ENCODE measurements at places on chromosomes 7 and 10.

GRCh38 chr7:154433632-154434598 lies 381.7 kb downstream of the DPP6 start:
- DNase-seq = no peak

GRCh38 chr7:22576612-22577469 lies 76.9 kb upstream of the STEAP1B start:
- no peak for DNase-seq

DNA sequence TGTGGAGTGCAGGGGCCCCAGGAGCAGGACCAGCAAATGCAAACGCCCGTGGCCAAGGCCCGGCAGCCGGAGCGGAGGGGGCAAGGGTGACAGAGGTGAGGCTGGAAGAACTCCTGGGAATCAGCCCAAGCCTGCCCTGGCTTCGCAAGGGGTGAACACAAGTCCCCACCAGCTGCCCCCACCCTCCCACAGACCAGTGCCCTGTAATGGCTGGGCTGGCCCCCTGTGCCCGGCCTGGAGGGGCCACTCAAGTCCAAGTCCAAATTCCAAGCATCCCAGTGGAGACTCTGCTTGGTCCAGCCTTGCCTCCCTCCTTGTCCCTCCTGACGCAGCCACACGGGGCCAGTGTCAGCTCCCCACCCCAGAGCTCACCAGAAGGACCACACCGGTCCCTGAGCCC lies 28.0 kb downstream of the MICALL2 start:
- no peak for DNase-seq

DNA sequence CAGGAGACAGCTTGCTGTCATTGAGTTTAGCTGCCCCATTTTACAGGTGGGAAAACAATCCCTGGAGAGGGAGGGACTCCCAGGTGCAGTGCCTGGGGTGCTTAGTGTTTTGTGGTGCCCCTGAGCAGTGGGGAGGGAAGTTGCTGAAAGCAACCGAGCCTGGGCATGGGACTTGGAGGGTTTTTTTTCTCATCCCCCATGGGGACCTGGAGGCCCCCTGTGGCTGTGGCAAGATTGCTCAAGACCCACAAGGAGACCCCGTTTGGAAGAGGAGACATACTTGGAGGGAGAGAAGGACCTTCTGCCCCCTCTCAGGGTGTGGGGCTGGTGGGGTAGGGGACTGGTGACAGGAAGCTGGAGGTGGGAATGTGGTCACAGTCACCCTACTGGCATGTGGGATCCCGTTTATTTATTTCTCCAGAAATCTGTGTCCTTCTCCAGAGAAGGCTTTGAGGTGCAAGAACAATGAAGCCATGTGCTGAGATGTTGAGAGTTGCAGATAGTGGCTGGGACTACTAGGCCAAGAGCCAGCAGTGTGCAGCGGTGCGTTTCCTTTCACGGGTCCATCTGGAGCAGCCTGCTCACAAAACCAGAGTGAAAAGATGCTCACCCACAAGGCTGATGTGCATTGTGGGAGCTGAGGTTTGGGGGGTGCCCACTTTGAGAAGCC lies 21.5 kb downstream of the ZMIZ1 start:
- no peak for DNase-seq

- DNase-seq = no peak
Observed at GRCh38 chr10:35043796-35044344, 46.3 kb downstream of the CUL2 start.

DNA sequence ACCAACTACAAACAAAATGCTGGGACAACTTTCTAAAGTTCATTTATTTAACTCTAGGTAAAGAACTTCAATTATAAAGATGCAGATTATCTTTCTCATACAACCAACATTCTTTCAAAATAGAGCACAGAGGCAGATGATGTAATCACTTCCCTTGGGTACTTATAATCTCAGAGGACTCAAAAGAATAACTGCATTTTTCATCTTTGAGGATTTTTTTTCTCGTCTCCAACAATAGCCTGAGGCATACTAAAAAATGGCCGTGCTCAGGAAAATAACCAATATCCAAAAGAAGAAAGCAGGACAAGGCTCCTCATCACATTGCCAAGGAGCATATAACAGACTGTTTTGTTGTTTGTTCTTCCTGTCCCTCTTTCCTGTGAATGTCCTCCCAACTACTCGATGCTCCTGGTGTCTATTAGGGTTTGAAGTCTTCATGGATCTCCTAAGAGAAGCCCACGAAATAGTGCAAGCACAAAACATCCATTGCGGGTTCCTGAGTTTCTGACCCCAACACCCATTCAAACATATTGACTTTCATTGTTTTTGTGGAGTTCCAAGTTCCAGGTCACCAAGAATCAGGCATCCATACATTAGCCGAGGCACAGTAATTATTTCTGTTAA lies 182.9 kb downstream of the SORCS1 start:
- no peak for DNase-seq

GRCh38 chr10:98246911-98247805 lies 20.8 kb downstream of the LOXL4 start:
- DNase-seq = no peak

- DNase-seq = peak; percentile 35
Observed at GRCh38 chr7:7529328-7529727, 6.3 kb downstream of the COL28A1 start.

- no peak for DNase-seq
Observed at GRCh38 chr7:117248829-117249228, 74.0 kb downstream of the WNT2 start.

DNA sequence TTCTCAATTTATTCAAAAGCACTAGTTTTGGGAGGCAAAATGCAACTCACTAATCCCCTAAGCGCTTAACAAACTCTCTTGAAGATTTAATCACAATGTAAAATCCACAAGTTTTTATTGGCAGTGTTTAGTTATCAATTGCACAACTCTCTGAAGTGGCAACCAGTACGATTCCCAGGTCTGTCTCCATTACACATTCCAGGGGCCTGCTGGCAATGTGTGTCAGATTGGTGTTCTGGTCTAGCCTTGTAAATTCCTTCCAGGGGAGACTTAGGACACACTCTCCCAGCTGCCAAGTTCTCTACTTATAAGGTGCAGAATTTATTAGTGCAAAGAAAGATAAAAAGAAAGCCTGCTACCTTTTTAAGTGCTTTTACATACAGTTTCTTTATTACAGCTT lies 164.7 kb upstream of the HPS1 start:
- DNase-seq = no peak

DNA sequence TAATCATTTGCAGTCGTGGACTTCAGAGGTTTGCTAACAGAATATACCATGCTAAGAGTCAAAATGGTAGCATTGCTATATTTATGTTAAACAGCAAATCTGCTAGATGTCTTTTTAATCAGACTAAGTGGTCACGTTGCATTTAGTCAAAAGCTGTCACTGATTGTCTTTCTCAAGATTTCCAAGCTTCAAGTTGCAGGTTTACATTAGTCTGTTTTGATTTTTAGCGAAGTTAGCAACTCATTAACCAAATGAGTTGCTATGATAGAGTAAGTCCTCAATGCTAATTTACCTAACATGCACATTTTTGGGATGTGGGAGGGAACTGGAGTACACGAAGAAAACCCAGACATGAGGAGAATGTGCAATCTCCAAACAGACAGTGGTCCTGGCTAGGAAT lies 653.2 kb downstream of the TNS3 start:
- no peak for DNase-seq

- DNase-seq = no peak
Observed at GRCh38 chr7:129315960-129316359, 91.1 kb downstream of the AHCYL2 start.

DNA sequence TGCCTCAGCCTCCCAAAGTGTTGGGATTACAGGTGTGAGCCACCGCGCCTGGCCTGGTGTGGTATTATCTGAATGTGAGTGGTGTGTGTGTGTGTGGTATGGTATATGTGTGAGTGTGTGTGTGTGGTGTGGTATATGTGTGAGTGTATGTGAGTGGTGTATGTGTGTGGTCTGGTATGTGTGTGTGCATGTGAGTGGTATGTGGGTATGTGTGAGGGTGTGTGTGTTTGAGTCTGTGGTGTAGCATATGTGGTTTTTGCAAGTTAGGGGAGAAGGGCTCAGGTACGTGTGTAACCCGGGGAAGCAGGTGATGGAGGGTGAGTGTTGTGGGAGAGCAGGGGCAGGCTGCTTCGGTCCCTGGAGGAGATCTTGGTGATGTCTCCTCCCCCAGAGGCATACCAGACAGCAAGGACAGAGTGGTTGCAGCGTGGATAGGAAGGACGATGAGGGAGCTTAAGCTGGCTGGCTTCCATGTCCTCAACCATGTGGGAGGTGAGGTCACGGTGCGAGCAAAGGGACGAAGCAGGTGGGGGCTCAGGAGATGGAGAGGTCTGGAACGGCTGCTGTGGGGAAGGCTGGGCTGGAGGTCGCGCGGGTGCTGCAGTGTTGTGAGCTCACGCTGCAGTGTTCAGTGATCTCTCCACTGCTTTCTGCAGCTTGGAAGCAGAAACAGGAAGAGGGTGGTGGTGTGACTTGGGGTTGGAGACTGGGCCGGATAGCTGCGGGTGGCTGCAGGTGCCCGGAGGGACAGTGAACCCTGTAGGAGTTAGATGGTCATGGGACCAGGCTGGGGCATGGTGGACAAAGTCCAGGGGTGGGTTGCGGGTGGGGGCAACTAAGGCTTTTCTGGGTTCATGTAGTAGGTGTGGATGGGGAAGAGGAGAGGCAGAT lies 5.0 kb downstream of the ZYX start:
- DNase-seq = no peak

GRCh38 chr7:98211221-98211675 lies at the start of gene BHLHA15:
BHLHA15 (plus strand) TSS chr7:98211439; CDS start chr7:98212310, 871 bp downstream.
- peak; percentile 50 for DNase-seq

DNA sequence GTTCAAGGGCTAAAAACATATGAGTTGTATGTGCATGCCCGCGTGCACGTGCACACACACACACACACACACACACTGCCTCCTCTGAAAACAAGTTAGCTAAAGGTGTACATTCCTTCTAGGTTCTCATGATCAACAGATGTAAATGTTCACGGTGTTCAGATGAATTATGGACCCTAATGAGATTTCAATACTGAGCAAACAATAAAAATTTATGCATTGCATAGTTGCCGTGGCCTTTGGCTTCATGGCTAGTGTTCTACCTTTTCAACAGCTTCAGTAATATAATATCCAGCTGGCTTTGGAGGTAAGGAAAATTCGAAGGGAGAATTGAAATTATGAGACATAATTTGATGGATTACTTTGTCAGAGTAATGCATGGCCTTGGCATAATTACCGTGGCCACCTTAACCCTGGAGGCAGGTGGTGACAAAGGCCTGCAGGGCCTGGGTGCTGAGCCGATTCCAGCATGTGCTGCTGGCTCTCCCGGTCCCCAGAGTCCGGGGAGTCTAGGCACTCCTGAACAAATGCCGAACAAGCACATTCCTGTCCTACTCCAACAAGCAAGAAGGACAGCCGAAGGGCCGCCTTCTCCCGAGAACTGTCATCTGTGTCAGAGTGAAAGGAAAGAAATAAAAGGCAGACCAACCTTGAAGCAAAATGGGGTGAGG lies 166.6 kb upstream of the TCF7L2 start:
- no peak for DNase-seq

Data from NCI-H774 (cell line).